ENCODE measurements at places on chromosomes 16 and 17. TPM values are rescaled to one million over a fixed set of nuclear protein-coding genes. Genes with fewer than 3 reads are reported as not detected.

Gene CHP2
- total RNA-seq = not detected

Gene RDM1
- total RNA-seq = not detected

Gene HAS3
- total RNA-seq = 7.4 TPM

Gene EVI2A
- 18.9 TPM for total RNA-seq

Data from upper lobe of left lung (tissue), 6 donors.